ENCODE measurements at places on chromosomes 13 and 19. TPM values are rescaled to one million over a fixed set of nuclear protein-coding genes. Genes with fewer than 3 reads are reported as not detected.

The SLC25A41 gene
- 0.26 TPM for total RNA-seq

The FCAR gene
- not detected for total RNA-seq

The PROZ gene
- not detected for total RNA-seq

The PLIN4 gene
- total RNA-seq: 5.3 TPM
